ENCODE measurements at places on chromosomes 13 and 19. TPM values are rescaled to one million over a fixed set of nuclear protein-coding genes. Genes with fewer than 3 reads are reported as not detected.

DNA sequence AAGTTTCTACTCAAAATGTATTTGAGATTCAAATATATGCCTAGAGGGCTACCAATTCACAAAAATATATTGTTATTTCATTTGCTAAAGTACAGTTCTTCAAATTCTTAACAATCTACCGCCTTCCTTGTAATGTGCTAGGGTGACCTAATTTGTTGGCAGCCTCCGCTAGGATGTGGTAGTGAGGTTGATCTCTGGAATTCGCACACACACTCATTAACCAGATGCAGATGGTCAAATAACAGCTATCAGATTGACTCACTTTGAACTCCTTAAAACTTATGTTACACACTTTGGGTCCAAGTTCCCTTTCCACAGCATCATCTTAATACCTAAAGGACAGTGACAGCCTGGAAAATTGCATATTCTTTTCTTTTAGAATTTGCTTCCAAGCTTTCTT, 367.3 kb downstream of the DCT start:
- H3K27ac ChIP-seq: no peak overlapping the region
- H3K27me3 ChIP-seq: no peaks in the 10 kb centered on the region
- no peaks in the 10 kb centered on the region for H3K4me1 ChIP-seq

DNA sequence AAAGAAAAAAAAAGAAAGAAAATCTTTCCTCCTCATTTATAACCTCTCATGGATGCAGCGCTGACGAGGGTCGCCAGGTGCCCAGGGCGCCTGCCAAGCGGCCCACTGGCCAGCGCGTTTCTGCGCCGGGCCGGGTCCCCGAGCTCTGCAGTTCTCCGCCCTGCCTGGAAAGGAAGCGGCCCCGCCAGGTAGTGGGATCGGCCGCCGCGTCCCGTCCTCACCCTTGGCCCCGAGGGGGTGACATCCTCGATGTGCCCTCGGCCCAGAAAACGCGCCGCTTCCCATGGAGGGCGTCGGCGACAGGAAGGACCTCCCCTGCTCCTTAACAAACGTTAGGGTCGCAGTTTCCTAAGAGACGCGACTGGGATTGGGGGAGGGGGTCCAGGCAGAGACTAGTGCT, 56.9 kb downstream of the ZNF726 start:
- no peaks in the 10 kb centered on the region for H3K36me3 ChIP-seq
- H3K4me3 ChIP-seq: no peak overlapping the region
- no peak overlapping the region for H3K27ac ChIP-seq
- peaks cover 22% of the 10 kb centered on the region for H3K27me3 ChIP-seq

GRCh38 chr13:98371516-98372023, 194.5 kb upstream of the RNF113B start:
- H3K27me3 ChIP-seq: no peaks in the 10 kb centered on the region
- H3K36me3 ChIP-seq: no peaks in the 10 kb centered on the region
- H3K4me1 ChIP-seq: peaks cover 16% of the 10 kb centered on the region
- no peak overlapping the region for H3K27ac ChIP-seq
- H3K4me3 ChIP-seq: no peak overlapping the region

DNA sequence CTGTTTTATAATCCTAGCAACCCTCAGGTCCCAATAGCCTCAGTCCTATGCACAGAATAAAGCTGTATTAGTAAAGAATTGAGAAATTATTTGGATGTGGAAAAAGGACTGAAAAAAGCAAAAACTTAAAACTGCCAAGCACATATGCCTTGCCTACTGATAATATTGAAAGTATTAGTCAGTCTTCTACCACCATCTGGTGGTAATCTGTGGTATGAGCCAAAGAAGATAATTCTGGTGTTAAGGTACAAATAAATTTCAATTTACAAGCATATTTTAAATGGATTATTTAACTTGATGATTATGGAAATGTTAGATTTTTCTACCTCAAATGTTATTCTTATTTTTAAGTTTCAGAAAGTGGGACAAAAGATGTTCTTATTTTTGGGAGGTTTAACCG, 460.3 kb upstream of the KLHL1 start:
- no peak for DNase-seq
- no peaks in the 10 kb centered on the region for H3K4me1 ChIP-seq
- no peak overlapping the region for H3K27ac ChIP-seq
- no peaks in the 10 kb centered on the region for H3K36me3 ChIP-seq

DNA sequence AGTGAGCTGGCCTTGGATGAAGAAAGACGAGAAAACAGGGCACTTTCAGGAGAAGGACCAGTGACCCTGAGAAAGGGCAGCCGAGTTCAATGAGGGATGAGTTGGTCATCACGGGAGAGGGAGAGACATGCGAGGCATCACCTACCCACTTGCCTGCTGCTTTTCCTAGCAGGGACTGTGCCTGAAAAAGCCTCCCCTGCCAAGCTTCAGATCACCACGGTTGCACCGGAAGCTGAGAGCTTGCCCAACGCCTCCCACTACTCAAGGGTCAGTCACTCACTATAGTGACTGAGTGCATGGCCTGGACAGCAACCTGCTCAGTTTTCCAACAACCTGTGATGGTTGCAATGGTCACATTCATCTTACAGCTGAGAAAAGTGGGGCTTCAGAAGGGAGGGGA, 12.6 kb upstream of the EPHX3 start:
- H3K4me1 ChIP-seq: peaks cover 40% of the 10 kb centered on the region
- H3K27ac ChIP-seq: peak overlapping the region; percentile 41
- no peaks in the 10 kb centered on the region for H3K27me3 ChIP-seq
- no peak overlapping the region for H3K4me3 ChIP-seq
- no peak for DNase-seq

- no peak overlapping the region for H3K27ac ChIP-seq
- peaks cover 31% of the 10 kb centered on the region for H3K27me3 ChIP-seq
- no peak for DNase-seq
- H3K4me1 ChIP-seq: no peaks in the 10 kb centered on the region
- no peak overlapping the region for H3K4me3 ChIP-seq
Measured at GRCh38 chr13:20102525-20103180, 58.2 kb downstream of the GJA3 start.

- DNase-seq: no peak
- H3K27ac ChIP-seq: peak overlapping the region; percentile 33
- peaks cover 8% of the 10 kb centered on the region for H3K27me3 ChIP-seq
- H3K4me1 ChIP-seq: peaks cover 4% of the 10 kb centered on the region
Measured at GRCh38 chr13:110318920-110319319, 11.8 kb downstream of the COL4A2 start.

DNA sequence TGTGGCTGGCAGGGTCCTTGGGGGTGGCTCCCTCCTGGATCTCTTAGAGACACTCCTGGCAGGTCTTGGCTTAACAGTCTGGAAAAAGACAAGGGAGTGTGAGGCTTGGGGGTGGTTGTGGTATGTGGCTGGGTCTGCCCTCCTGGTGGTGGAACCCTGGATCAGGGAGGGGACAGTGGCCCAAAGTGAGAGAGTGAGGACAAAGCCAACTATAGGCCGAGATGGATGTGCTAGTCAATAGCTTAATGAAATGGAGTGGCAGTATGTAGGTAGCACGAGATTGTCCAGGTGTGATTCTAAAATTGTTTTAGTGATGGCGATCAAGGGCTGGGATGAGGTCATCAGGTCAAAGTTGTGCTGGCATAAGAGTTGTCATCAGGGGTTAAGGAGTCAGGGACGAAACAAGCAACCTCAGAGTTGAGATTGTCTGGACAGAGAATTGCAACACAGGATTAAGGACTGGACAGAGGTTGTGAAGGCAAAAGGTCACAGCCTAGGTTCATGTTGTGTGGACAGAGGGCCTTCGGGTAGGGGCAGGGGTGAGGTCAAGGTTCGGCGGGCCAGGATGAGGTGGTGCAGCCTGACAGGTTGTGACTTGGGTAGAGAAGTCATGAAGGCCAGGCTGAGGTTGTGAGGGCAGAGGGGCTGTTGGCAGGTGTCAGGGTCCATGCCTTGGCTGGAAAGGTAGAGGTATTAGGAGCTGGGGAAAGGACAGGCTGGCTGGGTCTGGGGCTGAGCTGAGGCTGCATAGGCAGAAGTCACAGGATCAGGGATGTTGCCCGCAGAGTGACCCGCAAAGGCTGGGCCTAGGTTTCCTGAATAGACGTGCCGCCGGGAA, 4.5 kb upstream of the RASAL3 start:
- H3K27ac ChIP-seq: no peak overlapping the region
- H3K4me1 ChIP-seq: no peaks in the 10 kb centered on the region
- H3K4me3 ChIP-seq: peak overlapping the region; percentile 50
- H3K36me3 ChIP-seq: no peaks in the 10 kb centered on the region
- H3K27me3 ChIP-seq: no peaks in the 10 kb centered on the region
- DNase-seq: no peak

- no peaks in the 10 kb centered on the region for H3K36me3 ChIP-seq
- H3K4me3 ChIP-seq: peak overlapping the region; percentile 36
- H3K27ac ChIP-seq: no peak overlapping the region
- H3K4me1 ChIP-seq: no peaks in the 10 kb centered on the region
- peaks cover 9% of the 10 kb centered on the region for H3K27me3 ChIP-seq
Measured at GRCh38 chr19:6480848-6481415, 655 bp downstream of the DENND1C start.

DNA sequence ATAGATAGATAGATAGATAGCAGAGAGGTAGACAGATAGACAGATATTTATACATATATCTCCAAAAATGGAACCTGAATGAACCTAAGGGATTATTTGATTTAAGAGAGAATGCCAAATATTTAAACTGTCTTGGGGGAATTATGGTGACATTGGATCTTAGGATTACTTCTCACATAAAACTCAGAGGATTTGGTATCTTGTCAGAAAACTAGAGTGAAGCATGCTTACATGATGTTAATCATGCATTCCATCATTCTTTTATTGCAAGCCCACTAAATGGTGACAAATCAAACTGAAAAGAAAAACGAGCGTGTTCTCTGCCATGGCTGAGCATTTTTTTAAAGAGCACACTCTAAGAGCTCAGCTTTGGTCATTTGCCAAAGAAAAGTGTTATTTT, 165.2 kb downstream of the PCDH9 start:
- no peak for DNase-seq
- H3K36me3 ChIP-seq: no peaks in the 10 kb centered on the region
- H3K4me3 ChIP-seq: no peak overlapping the region
- H3K27me3 ChIP-seq: no peaks in the 10 kb centered on the region
- no peak overlapping the region for H3K27ac ChIP-seq
- H3K4me1 ChIP-seq: no peaks in the 10 kb centered on the region

DNA sequence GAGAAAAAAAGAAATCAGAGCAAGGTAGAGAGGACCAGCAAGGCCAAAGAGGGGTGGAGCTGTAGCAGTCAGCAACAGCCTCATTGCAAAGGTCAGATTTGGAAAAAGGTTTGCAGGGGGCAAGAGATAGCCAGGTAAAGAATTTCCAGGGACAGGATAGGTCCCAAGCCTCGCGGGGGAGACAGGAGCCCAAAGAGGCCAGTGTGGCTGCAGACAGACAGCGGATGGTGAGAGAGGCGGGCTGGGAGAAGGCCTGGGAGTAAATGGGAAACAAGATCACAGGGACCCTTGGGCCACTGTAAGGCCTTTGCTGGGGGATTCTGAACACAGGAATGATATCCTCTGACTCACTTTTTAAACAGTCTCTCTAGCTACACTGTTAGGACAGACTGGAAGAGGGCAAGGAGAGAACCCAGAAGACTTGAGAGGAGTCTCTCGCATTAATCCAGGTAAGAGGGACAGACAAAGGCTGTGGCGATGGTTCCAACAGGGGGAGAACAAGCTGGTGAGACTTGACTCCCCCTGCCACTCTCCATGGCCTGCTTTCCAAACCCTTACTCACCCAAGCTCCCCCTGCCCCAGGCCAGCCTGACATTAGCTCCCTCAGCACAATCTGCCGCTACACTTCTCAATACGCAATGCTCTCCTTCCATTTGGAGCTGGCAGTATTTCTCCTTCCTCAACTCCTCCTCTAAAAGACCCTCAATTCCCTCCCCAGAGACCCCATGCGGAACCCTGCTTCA, 31.8 kb downstream of the DOCK9 start:
- DNase-seq: no peak
- H3K27me3 ChIP-seq: no peaks in the 10 kb centered on the region
- H3K36me3 ChIP-seq: no peaks in the 10 kb centered on the region
- H3K27ac ChIP-seq: peak overlapping the region; percentile 6
- H3K4me3 ChIP-seq: no peak overlapping the region
- H3K4me1 ChIP-seq: no peaks in the 10 kb centered on the region

- H3K4me1 ChIP-seq: peaks cover 15% of the 10 kb centered on the region
- no peak overlapping the region for H3K4me3 ChIP-seq
- no peaks in the 10 kb centered on the region for H3K27me3 ChIP-seq
- DNase-seq: no peak
- peak overlapping the region; percentile 61 for H3K27ac ChIP-seq
Measured at GRCh38 chr19:18287836-18288772, 6.7 kb upstream of the JUND start.

Gene MAMSTR
- total RNA-seq: 7.9 TPM

Gene GGN
- total RNA-seq: not detected

Gene GDF15
- total RNA-seq: 8.5 TPM

Gene GRK1
- not detected for total RNA-seq

Gene PSG11
- total RNA-seq: not detected

Gene CGB8
- total RNA-seq: not detected

Gene LILRB3
- 3.8 TPM for total RNA-seq

Gene SHD
- 1.6 TPM for total RNA-seq
